ENCODE measurements at places on chromosomes 2 and 18.

GRCh38 chr2:235314371-235314930 is 179.4 kb upstream of the AGAP1 start:
- no peak for DNase-seq

DNA sequence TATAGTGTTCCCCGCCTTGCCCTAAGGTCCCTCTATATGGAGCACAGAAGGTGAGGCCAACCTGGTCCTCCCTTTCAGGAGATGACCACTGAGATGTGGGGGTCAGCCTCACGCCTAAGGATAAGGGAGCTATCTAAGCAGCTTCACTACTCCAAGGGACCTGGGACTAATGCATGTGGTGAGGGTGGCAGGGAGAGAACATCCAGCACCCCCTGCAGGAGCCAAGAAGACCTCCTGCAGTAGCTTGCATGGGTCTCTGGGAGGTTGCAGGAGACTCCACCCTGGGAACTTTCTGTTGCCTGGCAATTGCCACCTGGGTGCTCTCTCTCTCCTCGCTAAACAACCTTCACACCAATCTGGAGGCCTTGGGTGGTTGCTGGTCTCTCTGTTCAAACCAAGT is 93.0 kb upstream of the KLHL29 start:
- DNase-seq, result no peak

DNA sequence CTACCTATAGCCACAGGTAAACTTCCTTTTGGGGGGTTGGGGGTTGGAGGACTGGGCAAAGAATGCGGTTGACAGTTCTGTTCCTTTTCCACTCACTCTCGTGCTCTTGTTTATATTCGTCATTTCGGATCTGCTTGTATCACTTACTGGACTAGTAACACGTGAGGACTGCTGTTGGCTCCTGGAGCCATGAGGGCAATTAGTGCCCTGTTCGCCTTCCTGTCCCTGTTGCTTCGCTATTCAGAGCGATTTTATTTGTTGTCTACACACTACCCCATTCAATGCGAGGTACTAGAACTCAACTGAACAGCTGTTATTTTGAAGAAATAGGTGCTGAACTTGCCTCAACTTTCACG is 1.1 kb downstream of the KCNJ3 start:
- DNase-seq, result no peak

GRCh38 chr2:142877216-142877838 is at the start of gene KYNU:
Gene KYNU, plus strand, starts transcription at chr2:142877664. Its CDS starts 7,704 bp downstream, at chr2:142885368.
- DNase-seq, result no peak

GRCh38 chr2:181352158-181352557 is 105.0 kb upstream of the ITGA4 start:
- no peak for DNase-seq

DNA sequence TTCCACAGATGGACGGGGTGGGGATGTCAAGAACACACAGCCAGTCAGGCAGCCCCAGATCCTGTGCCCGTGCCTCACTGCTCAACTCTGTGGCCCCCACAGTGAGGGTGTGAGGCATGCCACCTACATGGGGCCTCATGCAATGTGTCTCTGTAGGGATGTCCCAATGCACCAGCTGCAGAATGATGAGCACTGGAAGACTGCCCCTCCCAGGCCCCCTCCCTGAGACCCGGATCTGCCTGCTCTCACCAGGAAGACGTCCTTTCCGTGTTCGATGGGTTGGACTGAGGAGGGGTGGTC is 124.2 kb downstream of the TWIST2 start:
- DNase-seq, result no peak

GRCh38 chr2:174493549-174494331 is 6.9 kb upstream of the GPR155 start:
- no peak for DNase-seq

GRCh38 chr18:66013969-66014368 is 263.2 kb downstream of the CDH7 start:
- no peak for DNase-seq

DNA sequence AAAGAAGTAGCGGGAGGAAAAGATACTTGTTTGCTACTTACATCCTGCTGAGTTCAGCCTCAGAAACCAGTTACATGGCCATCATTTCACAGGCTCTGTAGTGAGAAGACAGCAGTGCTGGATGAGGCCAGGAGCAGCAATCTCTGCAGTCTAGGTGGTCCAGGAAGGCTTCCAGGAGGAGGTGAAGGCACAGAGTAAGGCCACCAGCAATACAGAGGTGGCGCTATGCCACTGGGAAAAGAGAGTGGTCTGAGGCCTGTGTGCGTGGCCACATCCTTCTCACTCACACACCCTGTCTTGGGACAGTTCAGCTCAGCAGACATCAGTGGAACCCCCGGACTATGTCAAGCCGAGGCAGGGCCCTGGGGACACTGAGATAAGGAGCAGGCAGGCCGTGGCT is 162.7 kb downstream of the KLHL29 start:
- DNase-seq, result no peak

DNA sequence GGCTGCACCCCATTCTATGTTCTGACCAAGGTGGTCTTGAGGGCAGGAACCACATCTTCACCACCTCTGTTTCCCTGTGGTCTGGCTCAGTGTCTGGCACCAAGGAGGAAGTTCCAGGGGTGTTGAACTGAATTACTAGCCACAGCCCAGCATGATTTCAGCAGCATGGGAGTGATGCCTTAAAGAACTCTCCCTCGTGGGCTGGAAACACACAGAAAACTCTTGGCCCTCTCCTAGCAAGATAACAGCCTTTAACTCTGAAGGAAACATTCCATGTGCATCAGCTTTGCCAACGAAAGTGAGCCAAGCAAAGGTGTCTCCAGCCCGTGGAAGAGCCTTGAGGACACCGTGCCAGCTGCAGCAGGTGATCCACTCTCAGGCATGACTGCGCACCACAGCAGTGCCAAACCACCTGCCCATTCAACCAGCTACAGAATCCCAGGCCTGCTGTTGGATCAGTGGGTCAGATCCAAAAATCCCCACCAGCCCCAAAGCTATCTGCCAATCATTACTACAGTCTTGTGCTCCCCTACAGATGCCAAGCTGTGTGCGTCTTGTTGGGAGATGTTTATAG is 124.8 kb downstream of the TTC32 start:
- DNase-seq, result no peak

DNA sequence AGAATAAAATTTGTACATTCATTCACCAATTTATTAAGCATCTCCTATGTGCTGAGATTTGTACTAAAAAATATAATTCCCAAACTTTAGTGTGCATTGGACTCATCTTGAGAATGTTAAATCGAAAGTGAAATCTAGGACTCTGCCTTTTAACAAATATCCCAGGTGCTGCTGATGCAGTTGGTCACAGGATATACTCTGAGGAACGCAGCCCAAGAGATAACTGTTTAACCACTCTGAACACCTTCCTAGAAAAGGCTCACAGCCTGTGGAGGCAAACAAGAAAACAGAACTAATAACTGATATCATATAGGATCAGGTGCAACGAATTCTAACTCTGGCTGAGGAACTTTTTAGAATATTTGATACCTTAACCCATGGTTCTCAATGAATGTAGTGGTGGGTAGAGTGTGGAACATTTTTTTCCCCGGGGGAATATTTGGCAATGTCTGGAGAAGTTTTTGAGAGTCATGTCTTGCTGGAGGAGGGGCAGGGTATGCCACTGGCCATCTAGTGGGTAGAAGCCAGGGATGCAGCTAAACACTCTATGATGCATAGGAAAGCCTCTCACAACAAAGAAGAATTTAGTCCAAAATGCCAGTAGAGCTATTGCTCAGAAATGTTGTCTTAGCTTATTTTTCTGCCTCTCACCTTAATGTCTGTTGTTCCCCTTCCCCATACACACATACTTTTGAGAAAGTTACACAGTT is 96.5 kb downstream of the EHBP1 start:
- DNase-seq, result no peak

DNA sequence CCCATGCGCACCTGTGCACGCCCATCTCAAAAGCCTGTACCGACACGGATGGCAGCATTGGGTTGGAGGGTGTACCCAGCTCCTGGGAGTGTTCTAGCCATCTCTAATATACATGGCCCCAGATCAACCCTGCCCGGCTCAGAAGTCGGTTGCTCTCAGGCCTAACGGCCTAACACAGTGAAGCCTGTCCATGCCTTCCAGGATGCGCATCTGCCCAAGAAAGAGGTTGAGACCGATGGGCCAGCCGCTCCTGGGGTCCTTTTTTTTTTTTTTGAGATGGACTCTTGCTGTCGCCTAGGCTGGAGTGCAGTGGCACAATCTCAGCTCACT is 32.1 kb downstream of the PDIA6 start:
- no peak for DNase-seq

GRCh38 chr2:19982268-19982667 is 7.6 kb downstream of the WDR35 start:
- DNase-seq, result no peak
